MCF 10A (cell line): ENCODE measurements at places on chromosomes 11 and 22. TPM values are rescaled to one million over a fixed set of nuclear protein-coding genes. Genes with fewer than 3 reads are reported as not detected.

OTOG gene
- total RNA-seq = not detected in 2 replicates

OR5B21 gene
- total RNA-seq = not detected in 2 replicates

- H3K4me3 ChIP-seq = no peak overlapping the region
- no peaks in the 10 kb centered on the region for H3K36me3 ChIP-seq
- peaks cover 14% of the 10 kb centered on the region for H3K4me1 ChIP-seq
- DNase-seq = peak; percentile 77
- H3K27me3 ChIP-seq = no peaks in the 10 kb centered on the region
- no peak overlapping the region for H3K27ac ChIP-seq
Observed at GRCh38 chr11:74453373-74453975, 13.9 kb downstream of the KCNE3 start.

DNA sequence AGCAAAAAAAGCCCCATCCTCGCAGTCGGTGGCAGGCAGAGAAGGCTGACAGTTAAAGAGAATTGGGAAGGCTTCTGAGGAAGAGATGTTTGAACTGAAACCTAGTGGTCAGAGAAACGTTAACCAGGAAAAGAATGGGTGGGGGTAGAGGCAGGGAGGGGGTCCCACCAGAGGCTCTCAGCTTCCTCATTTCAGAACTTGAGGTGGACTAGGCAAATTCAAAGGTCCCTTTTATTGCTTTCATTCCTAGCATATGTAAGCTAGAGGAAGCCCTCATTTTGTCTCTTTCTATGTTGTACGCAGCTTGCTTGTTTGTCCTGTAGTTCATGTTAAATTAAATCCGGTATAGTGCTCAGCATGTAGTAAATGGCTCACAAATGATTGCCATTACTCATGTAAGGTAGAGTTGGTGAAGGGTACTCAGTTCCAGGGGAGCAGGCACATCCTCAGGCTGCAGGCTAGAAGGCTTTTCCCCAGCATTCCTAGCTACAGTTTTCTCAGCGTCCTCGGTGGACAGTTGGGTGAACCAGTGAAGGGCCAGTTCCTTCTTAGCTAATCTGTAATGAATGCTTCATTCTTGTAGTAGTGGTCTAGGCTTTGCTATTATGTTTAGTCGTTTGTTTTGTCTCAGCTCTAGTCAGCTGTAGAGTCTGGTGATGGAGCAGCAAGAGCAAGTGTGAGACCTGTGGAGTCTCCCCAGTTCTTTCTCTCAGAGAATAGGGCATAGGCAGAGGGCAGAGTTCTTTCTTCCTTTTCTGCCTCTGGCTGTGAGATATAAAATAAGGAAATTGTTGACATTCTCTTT lies 58.6 kb downstream of the UVRAG start:
- no peak overlapping the region for H3K27ac ChIP-seq
- H3K36me3 ChIP-seq = no peaks in the 10 kb centered on the region
- H3K4me1 ChIP-seq = no peaks in the 10 kb centered on the region
- DNase-seq = no peak

DNA sequence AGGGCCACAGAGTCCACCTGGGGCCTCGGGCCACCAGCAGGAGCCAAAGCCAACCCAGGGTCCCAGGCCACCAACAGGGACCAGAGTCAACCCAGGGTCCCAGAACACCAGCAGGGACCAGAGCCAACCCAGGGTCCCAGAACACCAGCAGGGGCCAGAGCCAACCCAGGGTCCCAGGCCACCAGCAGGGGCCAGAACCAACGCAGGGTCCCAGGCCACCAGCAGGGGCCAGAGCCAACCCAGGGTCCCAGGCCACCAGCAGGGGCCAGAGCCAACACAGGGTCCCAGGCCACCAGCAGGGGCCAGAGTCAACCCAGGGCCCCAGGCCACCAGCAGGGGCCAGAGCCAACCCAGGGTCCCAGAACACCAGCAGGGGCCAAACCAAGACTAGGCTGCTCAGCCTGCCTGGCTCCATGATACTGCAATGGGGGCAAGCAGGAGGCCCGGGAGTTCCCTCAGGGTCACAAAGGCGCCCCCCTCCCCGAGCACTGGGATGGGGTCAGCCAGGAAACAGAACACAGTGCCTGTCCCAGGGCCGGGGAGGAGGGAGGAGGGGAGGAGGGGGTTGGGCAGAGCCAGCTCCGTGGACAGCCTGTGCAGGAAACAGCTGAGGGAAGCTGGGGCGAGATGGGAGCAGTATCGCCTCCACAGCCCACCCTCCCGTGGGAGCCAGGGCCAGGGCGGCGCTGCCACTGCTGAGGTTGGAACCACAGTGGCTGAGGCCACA lies 62.0 kb upstream of the PRR5 start:
- no peak overlapping the region for H3K27ac ChIP-seq
- peaks cover 36% of the 10 kb centered on the region for H3K27me3 ChIP-seq
- no peaks in the 10 kb centered on the region for H3K36me3 ChIP-seq
- no peak for DNase-seq
- no peaks in the 10 kb centered on the region for H3K4me1 ChIP-seq
- H3K4me3 ChIP-seq = no peak overlapping the region

GRCh38 chr11:35009944-35010342 lies 93.5 kb downstream of the PDHX start:
- H3K4me3 ChIP-seq = no peak overlapping the region
- H3K4me1 ChIP-seq = peaks cover 20% of the 10 kb centered on the region
- peak overlapping the region; percentile 75 for H3K27ac ChIP-seq
- H3K27me3 ChIP-seq = no peaks in the 10 kb centered on the region
- DNase-seq = peak; percentile 46
